Stimulated activated CD8-positive, alpha-beta memory T cell treated with anti-CD3 and anti-CD28 coated beads, Interleukin-4, amount 100 ng/mL, for 48 hours (primary cell): ENCODE measurements at places on chromosomes 2 and 18.
A peak's percentile ranks its signal among the peaks of the same experiment; 100 is the strongest.

GRCh38 chr18:31162419-31162793, 250 bp downstream of the DSC1 start:
- DNase-seq: no peak

DNA sequence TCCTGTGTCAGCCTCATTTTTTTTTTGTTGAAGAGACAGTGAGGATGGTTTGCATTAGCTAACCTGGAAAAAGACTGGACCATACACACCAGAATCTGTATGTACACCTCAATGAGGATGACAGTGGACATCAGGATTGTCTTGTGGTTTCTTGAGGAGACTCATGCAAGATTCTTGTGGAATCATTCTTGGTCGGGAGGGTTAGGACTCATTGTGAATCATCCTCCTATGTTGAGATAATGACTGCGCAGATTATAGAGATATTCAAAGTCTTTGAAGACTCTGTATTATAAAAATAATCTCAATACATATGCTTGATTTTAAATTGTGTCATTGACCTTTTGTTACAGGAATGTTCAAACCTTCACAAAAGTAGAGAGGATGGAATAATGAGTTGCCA, 49.1 kb upstream of the DOCK10 start:
- no peak for DNase-seq

GRCh38 chr18:70384181-70384790, 95.4 kb downstream of the SOCS6 start:
- DNase-seq: no peak

DNA sequence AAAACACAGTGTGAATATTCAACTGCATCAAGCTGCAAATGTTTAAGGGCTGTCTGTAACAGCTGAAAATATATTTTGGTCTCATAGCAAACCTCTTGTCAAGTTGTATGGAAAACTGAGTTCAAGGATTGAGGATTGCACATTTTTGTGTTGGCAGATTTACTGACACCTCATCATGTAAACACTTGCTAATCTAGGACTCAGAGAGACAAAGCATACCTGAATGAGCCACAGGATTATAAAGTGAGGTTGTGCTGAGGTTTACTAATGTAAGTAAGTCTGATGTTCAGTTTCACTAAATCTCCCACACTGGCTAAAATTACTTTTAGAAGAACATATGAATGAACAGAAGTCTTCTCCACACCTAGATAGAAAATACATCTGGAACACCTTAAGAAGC, 1993.1 kb upstream of the CELF4 start:
- no peak for DNase-seq

- peak; percentile 46 for DNase-seq
Measured at GRCh38 chr2:232697807-232698110, 628 bp downstream of the GIGYF2 start.

GRCh38 chr18:79554321-79554720, 125.3 kb upstream of the CTDP1 start:
- DNase-seq: no peak

DNA sequence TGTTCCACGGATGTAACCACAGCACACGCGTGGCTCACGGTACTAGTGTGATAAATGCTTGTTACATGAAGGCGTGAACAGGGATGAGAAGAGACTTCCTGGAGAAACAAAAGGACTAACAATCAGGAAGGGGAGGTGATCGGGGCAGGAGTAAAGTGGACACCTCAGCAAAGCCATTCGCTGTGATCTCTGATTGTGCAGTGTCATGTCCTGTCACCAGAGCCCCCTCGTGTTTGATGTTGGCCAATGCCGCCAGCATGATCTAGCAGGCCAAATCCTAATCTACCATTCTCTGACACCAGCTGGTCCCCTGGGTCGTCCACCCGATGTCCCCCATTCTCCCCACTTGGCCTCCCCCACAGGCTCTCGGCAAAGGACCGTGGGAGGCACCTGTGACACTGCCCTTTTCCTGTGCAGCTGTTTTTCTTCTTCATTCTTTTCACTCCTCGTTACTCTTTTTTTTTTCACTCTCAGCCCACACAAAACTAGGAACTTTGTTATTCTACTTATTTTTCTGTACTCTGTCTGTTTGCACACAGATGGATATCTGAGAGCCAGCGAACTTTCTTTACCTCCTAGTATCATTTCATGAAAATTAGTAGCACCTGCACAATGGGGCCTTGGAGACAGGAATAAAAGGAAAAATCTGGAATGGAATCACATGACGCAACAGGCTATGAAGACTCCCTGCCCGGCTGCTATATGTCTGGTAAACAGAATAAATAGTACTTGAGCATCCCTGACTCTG, 146.8 kb downstream of the TGIF1 start:
- peak; percentile 60 for DNase-seq

DNA sequence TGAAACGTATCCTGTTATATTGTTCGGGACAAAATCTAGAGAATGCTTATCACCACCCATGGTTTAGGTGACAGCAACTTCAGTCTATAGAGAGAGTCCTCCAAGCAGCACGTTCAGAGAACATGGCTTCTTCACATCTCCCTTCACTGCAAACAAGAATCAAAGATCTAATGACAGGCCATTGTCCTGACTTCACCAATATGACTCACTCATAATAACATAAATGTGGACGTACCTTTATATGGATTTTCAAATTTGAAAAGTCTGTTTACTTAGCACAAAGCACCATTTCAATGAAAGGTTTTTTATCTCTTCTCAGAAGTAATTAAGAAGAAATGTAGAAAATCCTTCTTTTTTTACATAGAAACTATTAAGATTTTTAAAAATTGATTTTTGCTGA, 46.7 kb downstream of the KLF7 start:
- no peak for DNase-seq

GRCh38 chr2:162929571-162929970, 91.0 kb upstream of the KCNH7 start:
- DNase-seq: no peak

DNA sequence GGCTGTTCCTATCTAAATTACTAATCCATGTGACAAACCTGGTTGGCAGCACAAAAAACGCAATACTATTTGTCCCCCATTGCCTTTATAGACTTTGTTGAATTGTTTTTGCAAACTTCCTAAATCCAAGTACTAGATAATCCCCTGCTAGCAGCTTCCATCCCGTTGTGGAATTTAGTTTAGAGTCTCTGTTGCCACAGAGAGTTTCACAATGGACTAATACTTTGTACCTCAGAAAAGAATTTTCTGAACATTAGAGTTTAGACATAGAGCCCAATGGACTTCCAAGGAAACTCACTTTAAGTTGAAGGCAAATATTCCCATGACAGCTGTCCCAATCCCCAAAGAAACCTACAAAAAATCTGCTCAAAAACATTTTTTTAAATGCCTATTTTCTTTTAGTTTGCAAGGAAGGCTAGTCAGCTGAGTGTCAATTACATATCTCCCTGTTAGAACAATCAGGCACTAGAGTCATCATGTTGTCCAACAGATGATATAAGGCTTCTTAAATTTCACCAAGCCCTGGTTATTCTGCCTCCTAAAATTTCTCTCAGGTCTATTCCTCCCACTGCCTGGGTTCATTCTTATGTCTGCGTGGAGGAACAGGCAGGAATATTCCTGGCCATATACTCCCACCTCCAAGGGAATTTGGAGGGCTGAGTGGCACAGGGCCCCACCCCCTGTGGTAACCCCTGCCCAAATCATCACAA, 27.2 kb downstream of the RNF152 start:
- no peak for DNase-seq

DNA sequence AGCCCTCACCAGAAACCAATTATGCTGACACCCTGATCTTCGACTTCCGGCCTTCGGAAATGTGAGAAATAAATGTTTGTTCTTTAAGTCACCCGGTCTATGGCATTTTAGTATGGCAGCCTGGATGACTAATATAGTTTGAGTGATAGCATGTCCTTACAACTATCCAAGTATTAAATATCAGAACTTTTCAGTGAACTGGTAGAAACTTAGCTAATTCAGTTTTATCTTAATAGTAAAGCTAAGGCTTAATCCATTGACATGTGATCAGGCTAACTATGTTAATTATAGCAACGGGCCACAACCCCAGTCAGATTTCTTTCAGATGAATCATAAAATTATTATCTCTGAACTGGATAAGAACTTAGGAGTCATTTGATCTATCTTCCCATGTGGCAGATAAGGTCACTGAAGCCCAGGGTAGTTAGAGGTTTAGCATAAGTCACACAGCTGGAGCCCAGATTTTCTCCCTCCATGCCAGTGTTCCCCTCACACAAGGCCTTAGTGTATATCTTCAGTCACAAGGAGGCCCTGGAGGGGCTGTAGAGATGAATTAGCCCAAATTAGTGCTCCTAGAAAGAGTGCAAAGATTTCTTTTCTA, 40.7 kb upstream of the UPP2 start:
- DNase-seq: no peak

GRCh38 chr2:216165711-216166110, 56.6 kb downstream of the XRCC5 start:
- no peak for DNase-seq

DNA sequence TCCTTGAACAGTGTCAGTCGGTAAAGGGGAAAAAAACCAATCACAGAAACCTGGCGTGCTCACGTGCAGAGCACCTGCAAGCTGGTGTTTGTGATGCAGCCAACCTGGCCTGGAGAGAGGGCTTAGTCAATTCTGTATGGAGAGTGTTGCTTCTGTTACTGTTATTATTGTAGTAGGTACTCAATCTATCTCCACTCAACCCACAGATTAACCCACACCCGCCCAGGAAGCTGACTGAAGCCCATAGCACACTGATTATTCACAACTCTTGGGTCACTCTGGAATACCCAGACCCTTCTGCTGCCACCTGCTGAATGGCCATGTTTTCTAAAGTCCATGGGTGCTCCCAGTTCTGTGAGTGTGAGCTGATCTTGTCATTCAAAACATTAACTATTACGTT, 53.9 kb downstream of the TNFRSF11A start:
- DNase-seq: no peak

GRCh38 chr2:26585100-26585499, 56.1 kb downstream of the CIB4 start:
- no peak for DNase-seq
